Thyroid gland (tissue), 4 donors: ENCODE measurements at places on chromosomes 11 and 22.

DNA sequence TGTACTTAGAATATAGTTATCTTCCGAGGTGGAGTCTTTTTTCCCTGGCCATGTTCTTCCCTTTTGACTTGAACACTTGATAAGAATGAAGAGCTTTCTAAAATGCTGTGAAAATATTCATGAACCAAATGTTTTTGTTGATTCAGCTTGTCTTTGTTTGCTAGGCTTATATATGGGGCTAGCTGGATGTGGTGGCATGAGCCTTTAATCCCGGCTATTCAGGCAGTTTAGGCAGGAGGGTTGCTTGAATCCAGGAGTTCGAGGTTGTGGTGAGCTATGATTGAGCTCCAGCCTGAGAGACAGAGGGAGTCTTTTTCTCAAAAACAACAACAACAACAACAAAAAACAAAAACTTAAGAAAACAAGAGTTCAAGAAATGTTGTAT, 23.1 kb downstream of the CBL start:
- no peak overlapping the region for H3K27ac ChIP-seq
- H3K4me1 ChIP-seq: no peaks in the 10 kb centered on the region
- H3K4me3 ChIP-seq: no peak overlapping the region

- no peaks in the 10 kb centered on the region for H3K36me3 ChIP-seq
- no peak overlapping the region for H3K27ac ChIP-seq
- no peak overlapping the region for H3K4me3 ChIP-seq
Measured at GRCh38 chr11:45305874-45306623, 19.9 kb upstream of the SYT13 start.

DNA sequence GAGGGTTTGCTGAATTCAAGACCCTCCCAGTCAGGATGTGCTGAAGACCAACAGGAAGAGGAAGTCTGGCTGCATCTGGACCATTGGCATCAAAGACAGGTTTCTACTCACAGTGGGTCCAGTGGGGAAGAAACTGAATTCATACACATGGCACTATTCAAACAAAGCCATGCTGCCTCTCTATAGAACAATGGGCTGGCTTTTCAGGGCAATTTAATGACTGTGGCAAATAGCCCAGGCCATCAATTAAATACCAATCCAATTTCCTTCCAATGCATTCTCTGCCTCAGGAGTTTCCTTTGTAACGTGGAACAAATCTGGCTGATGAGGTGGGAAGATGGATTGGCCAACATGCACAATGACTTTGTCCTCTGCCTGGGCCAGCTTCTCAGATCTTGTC, 98.6 kb downstream of the SEZ6L start:
- peaks cover 5% of the 10 kb centered on the region for H3K27me3 ChIP-seq
- H3K4me3 ChIP-seq: no peak overlapping the region
- no peaks in the 10 kb centered on the region for H3K36me3 ChIP-seq
- no peak overlapping the region for H3K27ac ChIP-seq

DNA sequence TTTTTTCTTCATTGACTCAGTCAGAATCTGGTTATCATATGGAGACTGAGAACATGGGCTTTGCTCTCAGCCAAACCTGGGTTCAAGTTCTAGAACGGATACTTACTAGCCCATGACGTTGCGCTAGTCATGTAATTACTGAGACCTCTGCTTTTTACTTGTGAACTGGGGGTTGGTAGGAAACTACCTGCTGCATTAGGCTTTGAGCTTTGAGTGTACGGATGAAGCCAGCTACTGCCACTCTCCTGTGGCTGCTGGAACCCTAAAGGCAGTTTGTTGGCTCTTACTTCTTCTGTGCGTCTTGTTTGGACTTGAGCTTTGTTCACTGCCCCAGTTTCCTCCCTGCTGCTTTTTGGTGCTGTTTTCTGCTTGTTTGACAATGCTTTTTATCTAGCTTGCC, 18.1 kb downstream of the PPP6R2 start:
- no peak overlapping the region for H3K4me3 ChIP-seq
- H3K4me1 ChIP-seq: peaks cover 19% of the 10 kb centered on the region
- DNase-seq: no peak
- no peaks in the 10 kb centered on the region for H3K27me3 ChIP-seq

GRCh38 chr22:17229991-17230630, 10.9 kb upstream of the ADA2 start:
- no peak overlapping the region for H3K4me3 ChIP-seq
- H3K36me3 ChIP-seq: no peaks in the 10 kb centered on the region
- H3K27ac ChIP-seq: no peak overlapping the region
- H3K27me3 ChIP-seq: no peaks in the 10 kb centered on the region
- DNase-seq: no peak
- no peaks in the 10 kb centered on the region for H3K4me1 ChIP-seq

- H3K27me3 ChIP-seq: no peaks in the 10 kb centered on the region
- no peak for DNase-seq
- no peak overlapping the region for H3K4me3 ChIP-seq
- H3K27ac ChIP-seq: no peak overlapping the region
Measured at GRCh38 chr11:17513853-17514252, 30.4 kb downstream of the USH1C start.

GRCh38 chr11:16001899-16002426, 354.4 kb downstream of the SOX6 start:
- no peaks in the 10 kb centered on the region for H3K27me3 ChIP-seq
- no peaks in the 10 kb centered on the region for H3K36me3 ChIP-seq
- no peak overlapping the region for H3K4me3 ChIP-seq
- no peak overlapping the region for H3K27ac ChIP-seq

GRCh38 chr11:75339685-75340409, 11.6 kb downstream of the ARRB1 start:
- no peaks in the 10 kb centered on the region for H3K27me3 ChIP-seq
- H3K27ac ChIP-seq: no peak overlapping the region
- H3K4me3 ChIP-seq: no peak overlapping the region
- no peaks in the 10 kb centered on the region for H3K36me3 ChIP-seq

GRCh38 chr11:122791411-122791810, 46.9 kb upstream of the CRTAM start:
- no peak overlapping the region for H3K4me3 ChIP-seq
- no peaks in the 10 kb centered on the region for H3K36me3 ChIP-seq
- no peaks in the 10 kb centered on the region for H3K27me3 ChIP-seq
- no peak overlapping the region for H3K27ac ChIP-seq

GRCh38 chr11:114447444-114447843, 8.2 kb downstream of the REXO2 start:
- no peak overlapping the region for H3K4me3 ChIP-seq
- H3K27me3 ChIP-seq: no peaks in the 10 kb centered on the region
- H3K4me1 ChIP-seq: no peaks in the 10 kb centered on the region
- no peak overlapping the region for H3K27ac ChIP-seq

GRCh38 chr11:123382555-123383074, 47.5 kb upstream of the GRAMD1B start:
- H3K4me1 ChIP-seq: peaks cover 33% of the 10 kb centered on the region
- H3K4me3 ChIP-seq: no peak overlapping the region
- DNase-seq: no peak
- no peaks in the 10 kb centered on the region for H3K36me3 ChIP-seq
- no peaks in the 10 kb centered on the region for H3K27me3 ChIP-seq
- H3K27ac ChIP-seq: no peak overlapping the region

DNA sequence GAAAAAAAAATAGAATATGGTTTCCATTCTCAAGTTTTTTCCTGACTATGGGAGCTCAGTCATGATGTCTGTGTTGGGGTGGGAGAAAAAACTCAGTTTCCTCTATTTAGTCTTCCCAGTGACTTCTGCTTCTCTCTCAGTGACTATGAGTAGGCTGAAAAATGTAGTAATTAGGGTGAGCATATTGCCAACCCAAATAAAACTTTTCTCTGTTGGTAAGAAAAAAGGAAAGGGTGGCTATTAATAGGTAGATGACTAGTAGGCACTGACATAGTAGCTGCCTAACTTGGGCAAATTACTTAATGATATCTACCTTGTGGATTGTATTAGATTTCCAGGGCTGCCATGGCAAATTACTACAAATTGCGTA, 34.2 kb upstream of the BIRC3 start:
- no peaks in the 10 kb centered on the region for H3K36me3 ChIP-seq
- no peaks in the 10 kb centered on the region for H3K27me3 ChIP-seq
- H3K27ac ChIP-seq: no peak overlapping the region
- H3K4me3 ChIP-seq: no peak overlapping the region
- peaks cover 1% of the 10 kb centered on the region for H3K4me1 ChIP-seq
